ENCODE measurements at places on chromosomes 4 and X.

DNA sequence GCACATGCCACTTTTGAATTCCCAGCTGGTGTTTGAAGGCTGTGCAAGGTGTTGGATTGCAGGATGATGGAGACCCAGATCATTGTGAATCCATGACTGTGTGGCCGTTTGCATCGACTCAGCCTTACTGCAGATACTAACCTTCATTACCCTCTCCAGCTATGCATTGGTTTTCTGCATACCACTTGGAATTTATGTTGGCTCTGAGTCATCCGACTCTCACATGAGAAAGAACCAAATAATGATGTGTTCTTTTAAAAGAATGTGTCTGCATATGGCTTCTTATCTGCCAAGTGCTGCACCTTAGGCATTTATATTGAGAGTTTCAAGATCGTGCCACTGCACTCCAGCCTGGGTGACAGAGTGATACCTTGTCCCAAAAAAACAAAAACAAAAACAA lies 106.7 kb upstream of the PRKX start:
- no peak for DNase-seq

DNA sequence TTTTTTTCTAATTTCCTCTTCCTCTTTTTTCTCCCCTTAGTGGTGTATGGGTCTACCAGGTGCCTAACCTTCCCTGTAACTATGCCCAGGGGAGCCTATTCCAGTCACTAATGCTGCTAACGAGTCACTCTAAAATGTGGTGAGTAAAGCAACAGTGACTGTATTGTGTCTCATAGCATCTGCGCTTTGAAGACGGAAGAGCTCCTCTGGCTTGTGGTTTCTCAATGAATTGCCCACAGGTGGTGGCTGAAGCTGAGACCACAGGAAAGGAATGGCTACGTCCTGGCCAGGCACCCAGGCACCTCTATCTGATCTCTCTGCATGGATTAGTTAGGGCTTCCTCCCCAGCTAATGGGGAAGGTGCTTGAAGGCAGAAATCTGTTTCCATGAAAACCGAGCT lies 763.5 kb upstream of the FRG1 start:
- no peak for DNase-seq

DNA sequence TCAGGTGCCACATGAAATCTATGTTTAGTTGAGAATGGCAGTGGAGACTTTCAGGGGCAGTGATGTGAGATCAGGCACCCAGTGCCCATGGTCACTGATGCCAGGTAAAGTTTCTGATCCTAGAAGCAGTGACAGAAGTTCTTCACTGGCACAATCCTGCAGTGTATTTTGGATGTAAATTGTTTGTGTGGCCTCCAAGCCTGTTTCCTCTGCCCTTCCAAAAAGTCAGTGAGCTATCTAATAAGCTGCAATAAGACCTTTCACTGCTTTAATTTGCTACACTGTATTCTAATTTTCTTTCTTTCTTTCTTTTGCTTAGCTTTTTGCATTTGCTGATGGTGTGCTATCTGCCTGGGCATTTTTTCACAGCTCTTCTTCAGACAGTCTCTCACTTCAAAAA lies 1348.6 kb downstream of the ADGRL3 start:
- no peak for DNase-seq

- DNase-seq = no peak
Observed at GRCh38 chr4:183399616-183400015, 44.8 kb upstream of the CDKN2AIP start.

DNA sequence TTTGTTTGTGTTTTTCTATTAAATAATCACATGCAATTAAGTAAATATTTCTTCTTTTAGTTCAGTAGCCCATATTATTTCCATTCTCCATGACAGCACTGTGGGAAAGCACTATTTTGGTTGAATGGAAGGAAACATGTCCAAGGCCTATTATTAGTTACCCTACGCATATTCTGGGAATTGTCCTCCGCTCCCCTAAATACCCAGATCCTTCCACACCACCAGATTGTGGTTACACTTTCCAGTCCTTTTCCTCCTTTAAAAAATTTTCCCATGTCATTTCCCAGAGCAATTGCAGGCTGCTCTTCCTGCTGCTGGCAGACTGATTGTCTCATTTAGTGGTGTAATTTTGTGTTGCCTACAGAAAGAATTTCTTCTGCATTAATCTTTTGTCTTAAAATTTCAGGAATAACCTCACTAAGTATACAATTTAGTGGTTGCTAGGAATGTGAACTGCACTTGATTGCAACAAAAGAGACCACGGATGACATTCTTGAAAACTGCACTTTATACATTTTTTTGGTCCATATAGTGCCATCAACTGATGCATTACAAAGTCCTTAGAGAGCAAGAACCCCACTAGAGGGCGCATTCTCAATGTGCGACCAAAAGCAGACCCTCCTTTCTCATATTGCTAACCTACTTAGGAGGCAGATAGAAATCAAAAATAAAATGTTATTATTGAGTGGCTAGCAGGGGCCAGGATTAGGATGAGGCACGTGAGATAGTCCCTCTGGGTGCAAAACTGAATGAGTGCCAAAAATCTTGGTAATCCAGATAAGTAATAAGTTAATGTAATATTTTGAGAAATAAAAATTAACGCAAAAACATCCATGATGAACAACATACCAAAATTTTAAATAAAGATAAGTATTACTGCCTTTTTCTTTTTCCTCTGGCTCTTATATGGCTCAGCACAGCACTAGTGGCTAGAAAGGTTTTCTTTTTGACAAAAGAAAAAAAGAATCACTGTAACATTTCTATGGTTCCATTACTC lies 98.8 kb upstream of the IQCM start:
- DNase-seq = no peak

DNA sequence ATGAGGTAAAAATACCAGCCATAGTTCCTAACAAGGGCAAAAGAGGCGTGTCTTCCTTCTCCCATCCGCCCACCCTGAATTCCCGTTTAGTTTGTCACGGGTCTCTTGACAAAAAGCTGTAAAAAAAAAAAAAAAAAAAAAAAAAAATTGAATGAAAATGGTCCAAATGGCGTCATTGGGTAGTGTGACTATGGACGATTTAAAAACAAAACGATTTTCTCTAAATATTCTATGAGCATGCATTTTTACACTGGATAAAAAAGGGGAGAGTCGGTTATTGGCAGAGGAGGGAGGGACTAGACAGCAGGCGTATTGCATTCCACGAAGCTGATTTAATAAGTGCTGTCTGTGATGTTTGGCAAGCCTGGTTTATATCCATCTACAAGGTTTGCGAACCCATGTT lies at the start of gene FAM133A:
FAM133A (plus strand) TSS at position 338 of the 403 bp plus-strand sequence. CDS start 35,214 bp downstream, outside the sequence.
- DNase-seq = no peak

- no peak for DNase-seq
Observed at GRCh38 chr4:103802766-103803165, 83.0 kb upstream of the TACR3 start.

- no peak for DNase-seq
Observed at GRCh38 chrX:86348669-86349068, 200.4 kb downstream of the DACH2 start.

DNA sequence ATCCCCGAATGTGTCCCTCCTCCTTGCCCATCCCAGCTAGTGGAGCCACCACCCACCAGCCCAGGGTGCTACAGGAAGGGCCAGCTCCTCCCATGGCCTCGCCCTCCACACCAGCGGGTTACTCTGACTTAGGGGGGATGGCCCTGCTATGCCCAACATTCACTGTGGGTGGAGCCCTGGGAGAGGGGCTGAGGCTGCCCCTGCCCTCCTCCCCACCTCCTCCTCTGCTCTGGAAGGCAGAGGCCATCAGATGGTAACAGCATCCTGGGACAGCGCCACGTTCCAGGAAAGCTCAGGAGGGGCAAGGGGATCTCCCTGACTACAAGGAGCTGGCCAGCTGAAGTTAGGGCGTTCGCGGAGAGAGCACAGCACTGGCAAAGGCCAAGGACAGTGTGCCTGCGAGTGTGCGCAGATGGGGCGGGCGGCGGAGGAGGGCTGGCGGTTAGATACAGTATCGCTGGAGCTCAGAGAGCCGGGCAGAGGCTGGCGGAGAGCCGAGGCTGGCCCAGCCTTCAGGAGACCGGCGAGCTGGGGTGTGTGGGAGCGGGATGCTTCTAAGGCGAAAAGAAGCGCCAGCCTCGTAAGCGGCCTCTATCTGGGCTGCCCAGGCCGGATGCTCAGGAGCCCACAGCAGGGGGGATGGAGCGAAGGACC lies 1.5 kb downstream of the JAKMIP1 start:
- DNase-seq = no peak

GRCh38 chr4:114156371-114156770 lies 176.9 kb upstream of the ARSJ start:
- DNase-seq = no peak

GRCh38 chr4:95877636-95878035 lies 37.7 kb downstream of the PDHA2 start:
- DNase-seq = no peak

- DNase-seq = no peak
Observed at GRCh38 chr4:112910109-112910736, 139.2 kb upstream of the ANK2 start.
